Breast epithelium (tissue), 4 donors: ENCODE measurements at places on chromosomes 11 and 22. TPM values are rescaled to one million over a fixed set of nuclear protein-coding genes. Genes with fewer than 3 reads are reported as not detected.
A peak's percentile ranks its signal among the peaks of the same experiment; 100 is the strongest.

The OR51B2 gene
- total RNA-seq, result 1.6 TPM

DNA sequence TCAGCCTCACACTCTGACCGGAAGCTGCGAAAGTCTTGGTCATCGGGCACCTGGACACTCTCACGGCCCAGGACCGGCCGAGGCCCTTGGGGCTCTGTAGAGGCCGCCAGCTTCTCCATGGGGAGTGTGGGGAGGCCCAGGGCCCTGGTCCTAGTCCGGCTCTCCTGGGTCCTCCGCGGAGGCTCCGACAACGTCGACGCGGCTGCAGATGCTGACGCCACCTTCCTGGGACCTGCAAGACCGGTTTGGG is 12.9 kb downstream of the STARD10 start:
- peak; percentile 71 for DNase-seq

- no peak for DNase-seq
Measured at GRCh38 chr11:75593286-75593915, 31.3 kb downstream of the SERPINH1 start.

The OR6A2 gene
- total RNA-seq, result 1.2 TPM

- DNase-seq, result no peak
Measured at GRCh38 chr22:37310075-37310606, 27.8 kb downstream of the CYTH4 start.

The HORMAD2 gene
- total RNA-seq, result not detected

DNA sequence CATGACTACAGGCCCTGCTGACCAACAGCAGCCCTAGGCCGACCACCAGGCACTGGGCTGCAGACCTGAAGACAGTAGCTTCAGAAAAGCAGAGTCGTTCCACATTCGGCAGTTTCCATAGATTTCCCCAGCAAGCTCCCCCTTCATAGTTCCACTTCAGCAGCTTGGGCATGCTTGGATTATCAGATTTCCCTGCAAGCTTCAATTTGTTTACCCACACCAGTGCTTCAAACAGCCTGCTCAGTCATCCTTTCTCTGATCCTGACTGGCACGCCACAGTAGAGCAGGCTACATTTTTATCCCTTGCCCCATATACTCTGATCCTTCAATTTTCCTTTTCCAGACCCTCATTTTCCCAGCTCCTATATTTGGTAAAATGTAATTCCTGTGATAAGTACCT is 51.1 kb upstream of the CFAP300 start:
- DNase-seq, result no peak

The MMP11 gene
- 6.2 TPM for total RNA-seq

The SUSD2 gene
- total RNA-seq, result 0.80 TPM

DNA sequence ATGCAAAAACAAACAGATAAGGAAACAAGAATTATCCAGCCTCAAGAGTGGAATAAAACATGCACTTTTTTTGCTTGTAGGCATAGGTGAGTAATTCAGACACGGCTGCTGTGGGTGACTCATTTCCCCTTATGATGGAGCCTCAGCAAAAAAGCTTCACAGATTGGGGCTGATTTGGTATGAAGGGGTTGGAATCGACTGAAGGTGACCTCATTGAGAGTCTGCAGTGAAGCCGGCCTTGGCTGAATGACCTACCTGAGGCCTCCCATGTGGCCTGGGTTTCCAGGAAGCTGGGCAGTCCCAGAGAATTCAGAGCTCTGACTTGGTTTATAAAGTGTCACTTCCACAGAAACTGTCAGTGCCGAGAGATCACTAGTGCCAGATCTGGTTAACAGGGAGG is 34.2 kb upstream of the VPREB1 start:
- no peak for DNase-seq

GRCh38 chr22:44712962-44713361 is 11.0 kb downstream of the PRR5 start:
- no peak for DNase-seq

DNA sequence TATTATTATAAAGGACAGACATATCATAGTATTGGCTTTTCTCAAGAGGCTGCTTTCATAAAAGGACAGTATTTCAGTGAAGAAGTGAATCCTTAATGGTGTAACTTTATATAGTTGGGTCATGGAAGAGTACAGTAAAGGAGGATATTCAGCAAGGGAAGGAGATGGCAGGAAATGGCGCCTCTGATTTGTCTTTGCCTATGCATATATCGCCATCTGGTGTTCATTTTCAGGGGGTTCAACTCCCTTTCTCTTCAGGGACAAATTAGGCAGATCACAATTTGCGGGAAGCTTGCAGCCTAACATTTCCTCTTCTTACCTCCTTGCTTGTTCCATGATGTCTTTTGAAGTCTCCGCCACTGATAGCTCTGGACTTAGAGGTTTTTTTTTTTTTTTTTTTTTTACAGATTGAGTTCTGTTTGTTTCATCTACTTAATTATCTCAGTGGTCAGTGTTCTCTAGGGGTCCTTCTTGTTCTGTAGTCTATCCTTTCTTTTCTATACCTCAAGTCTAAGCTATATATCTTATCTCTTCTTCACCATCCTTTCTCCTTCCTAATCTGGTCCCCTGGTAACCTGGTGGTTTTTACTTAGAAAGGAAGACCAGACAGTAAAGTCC is 21.8 kb upstream of the RRM1 start:
- peak; percentile 56 for DNase-seq

The BDNF gene
- 0.66 TPM for total RNA-seq

GRCh38 chr11:67261946-67262681 is 4.2 kb upstream of the GRK2 start:
- DNase-seq, result no peak

The OR8D1 gene
- not detected for total RNA-seq

DNA sequence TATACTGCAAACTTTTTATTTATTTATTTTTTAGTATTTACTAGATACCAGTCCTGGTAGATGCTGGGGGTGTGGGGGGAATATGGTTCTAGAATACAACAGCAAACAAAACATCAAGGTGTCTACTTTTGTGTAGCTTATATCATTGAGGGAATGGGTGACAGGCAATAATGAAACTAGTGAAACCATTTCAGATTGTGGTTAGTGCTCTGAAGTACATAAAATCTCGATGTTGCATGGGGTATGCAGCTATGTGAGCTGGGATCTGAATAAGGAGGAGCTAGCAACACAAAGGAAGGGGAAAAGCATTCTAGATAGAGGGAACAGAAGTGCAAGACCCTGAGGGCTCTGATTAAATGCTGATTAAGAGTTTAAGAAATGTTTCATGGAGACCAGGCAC is 103.5 kb downstream of the WT1 start:
- no peak for DNase-seq

DNA sequence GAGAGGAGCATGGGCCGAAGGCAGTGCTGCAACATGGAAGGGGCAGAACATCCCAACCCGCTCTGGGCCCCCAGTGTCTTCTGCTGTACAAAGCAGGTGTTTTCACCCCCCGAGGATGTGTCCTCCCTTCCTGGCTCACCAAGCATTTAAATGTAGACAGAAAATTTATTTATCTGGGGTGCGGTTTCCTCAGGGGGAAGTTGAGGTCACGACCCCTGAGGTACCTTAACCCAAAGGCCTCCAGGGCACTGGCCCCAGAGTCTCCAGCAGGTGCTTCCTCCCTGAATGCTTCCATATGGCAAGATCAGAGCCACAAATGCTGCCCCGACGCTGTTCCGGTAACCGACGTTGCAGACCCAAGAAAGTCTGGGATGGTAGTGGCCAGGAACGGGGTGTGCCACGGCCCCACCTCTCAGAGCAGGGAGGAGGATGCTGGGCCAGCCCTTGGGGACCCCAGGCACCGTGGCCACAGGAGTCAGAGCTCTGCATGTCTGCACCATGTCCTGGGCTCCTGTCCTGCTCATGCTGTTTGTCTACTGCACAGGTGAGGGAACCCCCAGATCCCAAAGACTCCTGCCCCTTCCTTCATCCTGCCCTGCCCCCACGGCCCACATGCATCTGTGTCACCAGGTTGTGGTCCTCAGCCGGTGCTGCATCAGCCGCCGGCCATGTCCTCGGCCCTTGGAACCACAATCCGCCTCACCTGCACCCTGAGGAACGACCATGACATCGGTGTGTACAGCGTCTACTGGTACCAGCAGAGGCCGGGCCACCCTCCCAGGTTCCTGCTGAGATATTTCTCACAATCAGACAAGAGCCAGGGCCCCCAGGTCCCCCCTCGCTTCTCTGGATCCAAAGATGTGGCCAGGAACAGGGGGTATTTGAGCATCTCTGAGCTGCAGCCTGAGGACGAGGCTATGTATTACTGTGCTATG is at the start of gene VPREB1:
Gene VPREB1 (plus strand): TSS at position 471 of the 935 bp plus-strand sequence. CDS start 28 bp downstream, at position 499.
- DNase-seq, result no peak

GRCh38 chr11:3627291-3627690 is 14.5 kb downstream of the ART5 start:
- no peak for DNase-seq

GRCh38 chr11:61908730-61909316 is 8.5 kb downstream of the RAB3IL1 start:
- DNase-seq, result no peak

The CARD10 gene
- total RNA-seq, result 2.9 TPM

The ACAT1 gene
- total RNA-seq, result 77.7 TPM

DNA sequence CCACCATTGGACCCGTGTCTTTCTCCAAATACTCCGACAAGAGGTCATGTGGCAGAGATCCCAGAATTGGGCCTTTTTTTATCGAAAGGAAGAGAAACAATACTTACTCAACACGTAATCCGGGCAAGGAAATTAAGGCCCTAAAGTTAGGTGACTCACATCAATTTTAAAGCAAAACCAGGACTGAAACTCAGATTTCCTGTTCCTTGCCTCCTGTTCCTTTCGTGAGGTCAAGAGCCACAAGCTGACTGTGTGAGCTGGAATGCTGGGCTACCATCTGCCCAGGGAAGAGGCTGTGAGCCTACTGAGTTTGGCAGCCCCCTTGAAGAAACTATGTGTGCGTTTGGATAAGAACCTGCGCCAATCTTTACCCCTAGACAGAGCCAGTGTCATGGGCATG is 27.1 kb upstream of the MRGPRX2 start:
- no peak for DNase-seq

The TSPAN32 gene
- 2.4 TPM for total RNA-seq

The TEX12 gene
- 1.3 TPM for total RNA-seq

The CCDC117 gene
- total RNA-seq, result 23.9 TPM

DNA sequence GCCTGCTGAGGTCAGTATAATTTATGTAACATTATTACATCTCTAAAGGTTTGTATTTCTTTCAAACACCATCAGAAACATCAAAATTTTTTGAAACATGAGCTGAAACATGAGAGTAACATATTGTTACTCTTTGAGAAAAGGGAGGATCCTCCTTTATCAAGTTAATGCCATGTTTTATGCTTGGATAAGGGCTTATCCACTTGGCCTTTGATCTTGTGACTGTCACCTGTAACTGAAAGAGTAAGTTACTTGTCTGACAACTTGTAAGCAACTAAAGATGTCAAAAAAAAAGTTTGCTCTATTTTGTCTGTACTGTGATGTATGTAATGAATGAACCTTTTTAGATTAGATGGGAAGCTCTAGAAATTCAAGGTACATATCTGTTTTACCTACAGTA is 59.6 kb downstream of the FAR1 start:
- no peak for DNase-seq

- no peak for DNase-seq
Measured at GRCh38 chr22:32185821-32186220, 19.1 kb downstream of the RFPL2 start.

GRCh38 chr11:126989942-126990715 is 10.4 kb downstream of the KIRREL3 start:
- DNase-seq, result peak; percentile 35

DNA sequence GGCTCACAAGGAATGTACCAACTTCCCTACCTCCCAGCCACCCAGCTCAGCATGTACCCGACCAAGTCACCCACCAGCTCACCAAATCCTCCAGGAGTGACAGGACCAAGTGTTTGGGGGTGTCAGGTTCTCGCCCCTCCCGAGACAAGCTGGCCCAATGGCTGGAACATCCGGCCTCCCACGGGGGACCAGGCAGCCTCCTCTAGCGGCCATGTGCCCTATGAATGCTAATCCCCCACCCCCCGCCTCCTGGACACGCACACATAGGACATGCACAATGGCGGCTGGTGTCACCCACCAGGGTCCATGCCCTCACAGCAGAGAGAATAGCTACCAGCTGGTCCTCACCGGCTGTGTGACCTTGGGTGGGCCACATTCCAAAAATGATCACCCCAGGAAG is 151.0 kb downstream of the MN1 start:
- no peak for DNase-seq

The CREB3L1 gene
- total RNA-seq, result 5.1 TPM

The PTPRCAP gene
- total RNA-seq, result 8.0 TPM
